ENCODE measurements at places on chromosomes 16 and 17. TPM values are rescaled to one million over a fixed set of nuclear protein-coding genes. Genes with fewer than 3 reads are reported as not detected.

DNA sequence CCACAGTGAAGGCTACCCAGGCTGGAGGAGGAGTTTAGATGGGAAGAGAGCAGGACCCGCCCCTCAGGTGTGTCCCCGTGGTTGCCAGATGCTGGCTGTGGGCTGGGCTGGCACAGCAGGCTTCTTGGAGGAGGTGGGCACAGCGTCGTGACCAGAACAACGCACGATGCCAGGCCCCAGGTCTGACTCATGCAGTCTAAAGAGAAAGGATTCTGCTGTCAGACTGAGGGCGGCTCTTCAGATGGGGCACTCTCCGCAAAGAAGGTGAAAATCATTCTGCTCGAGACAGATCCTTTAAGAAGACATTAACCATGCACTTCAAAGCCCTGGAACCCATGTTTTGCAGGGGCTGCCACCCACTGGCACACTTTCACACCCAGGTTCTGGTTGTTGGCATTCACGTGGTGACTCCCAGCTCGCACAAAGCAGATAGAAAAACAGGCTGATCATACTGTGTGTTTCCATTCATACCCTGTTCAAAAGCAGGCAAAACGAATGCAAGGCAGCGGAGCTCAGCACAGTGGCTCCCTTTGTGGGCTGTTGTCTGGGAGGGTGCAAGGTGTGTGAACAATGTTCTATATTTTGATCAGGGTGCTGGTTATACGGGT is 19.0 kb downstream of the CACNG4 start:
- no peak for DNase-seq

GRCh38 chr16:83005653-83006160 is 378.9 kb downstream of the CDH13 start:
- DNase-seq: no peak

GRCh38 chr16:72094266-72094610 is 591 bp downstream of the DHX38 start:
- DNase-seq: no peak

DNA sequence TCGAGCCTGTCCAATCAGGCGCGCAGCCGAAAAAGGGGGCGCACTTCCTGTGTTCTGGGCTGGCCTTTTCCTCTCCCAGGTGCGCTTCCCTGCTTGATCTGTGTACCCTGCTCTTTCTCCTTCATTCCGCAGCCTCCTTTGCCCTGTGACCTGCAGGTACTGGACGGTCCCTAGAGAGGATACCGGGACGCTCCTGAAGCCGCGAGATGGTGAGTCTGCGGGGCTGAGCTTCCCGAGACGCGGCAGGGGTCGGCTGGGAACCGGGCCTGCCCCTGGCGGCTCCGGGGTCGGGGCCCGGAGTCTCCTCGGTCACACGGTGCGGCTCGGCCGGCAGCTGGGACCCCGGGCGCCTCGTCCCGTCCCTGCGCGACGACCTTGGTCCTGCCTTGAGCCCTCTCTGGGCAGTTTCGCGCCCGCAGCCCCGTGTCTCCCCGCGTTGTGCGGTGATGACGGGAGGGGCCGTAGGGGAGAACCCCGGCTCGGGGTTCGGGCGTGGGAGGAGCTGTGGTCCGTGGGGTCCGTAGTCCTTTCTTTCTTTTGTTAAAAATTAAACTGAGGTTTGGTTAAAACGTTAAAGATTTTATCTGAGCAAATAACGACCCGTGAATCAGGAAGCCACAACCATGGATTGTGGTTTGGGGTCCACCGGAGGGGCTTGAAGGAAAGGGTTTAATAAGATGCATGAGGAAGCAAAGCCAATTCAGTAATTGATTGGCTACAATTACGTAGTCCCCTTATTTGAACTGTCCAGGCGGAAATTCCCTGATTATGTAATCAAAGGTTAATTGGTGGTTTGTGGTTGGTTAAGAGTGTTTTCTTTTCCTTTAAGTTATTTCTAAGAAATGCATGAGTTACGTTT is 172.8 kb upstream of the ZNF267 start:
- peak; percentile 89 for DNase-seq

Gene MYH8
- total RNA-seq: 4,616 TPM

Gene ITGB4
- 48.2 TPM for total RNA-seq

DNA sequence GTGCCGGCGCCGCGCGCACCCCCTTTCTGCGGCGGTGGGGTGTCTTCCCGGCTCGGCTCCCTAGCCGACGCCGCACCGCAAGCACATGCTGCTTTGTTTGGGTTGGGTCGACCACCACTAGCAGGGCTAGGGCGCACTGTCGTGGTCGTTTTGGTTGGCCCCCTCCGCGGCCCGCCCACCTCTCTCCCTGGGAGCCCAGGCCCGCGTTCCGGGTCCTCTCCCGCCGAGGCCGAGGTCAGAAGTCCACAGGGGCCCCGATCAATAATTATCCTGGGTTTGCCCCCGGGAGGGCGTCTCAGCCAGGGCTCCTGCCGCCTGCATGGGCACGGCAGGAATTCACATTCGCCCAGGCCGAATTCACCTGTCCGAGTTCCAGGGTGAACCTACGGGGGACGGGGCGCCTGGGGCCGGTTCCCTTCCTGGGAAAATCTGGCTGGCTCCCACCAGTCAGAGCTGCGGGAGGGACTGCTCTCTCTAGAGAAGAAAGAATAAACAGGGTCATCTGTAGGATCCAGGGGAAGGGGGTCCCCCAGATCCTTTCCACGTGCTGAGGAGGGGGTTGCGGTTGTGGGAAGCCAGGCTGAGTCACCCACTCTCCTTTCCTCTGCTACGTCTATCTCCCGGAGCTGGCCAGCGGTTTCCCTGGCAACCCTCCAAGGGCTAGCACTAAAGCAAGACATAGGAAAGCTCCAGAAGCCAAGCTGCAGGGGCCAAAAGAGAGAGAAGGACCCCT is 584 bp upstream of the STAT5B start:
- peak; percentile 56 for DNase-seq

- DNase-seq: peak; percentile 1
These were observed 232.3 kb downstream of the WWOX start for GRCh38 chr16:78331731-78332130.

Gene TOX3
- total RNA-seq: 0.31 TPM

DNA sequence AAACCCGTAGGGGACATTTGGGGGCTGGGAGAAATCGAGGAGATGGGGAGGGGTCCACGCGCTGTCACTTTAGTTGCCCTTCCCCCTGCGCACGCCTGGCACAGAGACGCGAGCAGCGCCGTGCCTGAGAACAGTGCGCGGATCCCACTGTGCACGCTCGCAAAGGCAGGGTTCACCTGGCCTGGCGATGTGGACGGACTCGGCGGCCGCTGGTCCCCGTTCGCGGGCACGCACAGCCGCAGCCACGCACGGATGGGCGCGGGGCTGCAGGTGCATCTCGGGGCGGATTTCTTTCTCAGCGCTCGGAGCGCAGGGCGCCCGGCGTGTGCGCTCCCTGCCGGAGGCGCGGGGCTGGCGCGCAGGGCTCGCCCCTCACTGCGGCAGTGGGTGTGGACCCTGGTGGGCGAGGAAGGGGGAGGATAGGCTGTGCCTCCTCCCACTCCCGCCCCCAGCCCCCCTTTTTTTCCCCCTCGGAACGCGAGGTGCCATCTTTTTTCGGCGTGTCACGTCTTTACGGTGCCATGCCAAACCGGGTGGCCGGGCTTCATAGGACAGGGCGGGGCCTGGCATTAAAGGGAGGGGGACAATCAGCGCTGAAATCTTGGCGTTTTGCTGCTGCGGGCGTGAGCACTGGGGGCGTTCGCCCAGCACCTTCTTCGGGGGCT is 1.1 kb downstream of the MAPT start:
- DNase-seq: peak; percentile 44

Gene RCVRN
- not detected for total RNA-seq

Gene KRT15
- 633 TPM for total RNA-seq

Gene BRIP1
- 6.5 TPM for total RNA-seq

- DNase-seq: peak; percentile 90
These were observed 5.5 kb upstream of the RHBDF2 start for GRCh38 chr17:76506408-76507345.

Gene HEATR9
- not detected for total RNA-seq

Gene C16orf92
- not detected for total RNA-seq

Gene MPV17L
- 14.8 TPM for total RNA-seq

GRCh38 chr16:1299868-1300203 is 9.6 kb upstream of the UBE2I start:
- DNase-seq: no peak

- no peak for DNase-seq
These were observed 22.1 kb upstream of the OSGIN1 start for GRCh38 chr16:83930730-83931500.

Gene CACNA1H
- total RNA-seq: 40.3 TPM

- no peak for DNase-seq
These were observed 17.4 kb downstream of the RPA1 start for GRCh38 chr17:1847191-1847590.

GRCh38 chr16:1723450-1724147 is 17.6 kb downstream of the MAPK8IP3 start:
- peak; percentile 47 for DNase-seq

Gene RNF227
- 12.5 TPM for total RNA-seq

DNA sequence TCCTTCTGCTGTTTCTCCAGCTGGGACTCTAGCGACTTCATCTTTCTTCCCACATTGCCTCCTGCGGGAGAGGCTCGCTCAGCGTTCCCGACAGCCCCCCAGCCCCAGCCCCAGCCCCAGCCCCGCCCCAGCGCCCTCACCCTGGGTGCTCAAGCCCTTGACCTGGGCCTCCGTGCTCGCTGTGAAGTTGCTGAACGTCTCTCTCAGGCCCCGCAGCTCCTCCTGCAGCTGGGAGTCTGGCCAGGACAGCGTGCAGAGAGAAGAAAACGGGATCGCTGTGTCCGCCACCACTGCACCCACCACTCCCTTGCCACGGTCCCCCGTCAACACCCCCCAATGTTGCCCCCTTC is 2.4 kb downstream of the ASGR1 start:
- peak; percentile 41 for DNase-seq

DNA sequence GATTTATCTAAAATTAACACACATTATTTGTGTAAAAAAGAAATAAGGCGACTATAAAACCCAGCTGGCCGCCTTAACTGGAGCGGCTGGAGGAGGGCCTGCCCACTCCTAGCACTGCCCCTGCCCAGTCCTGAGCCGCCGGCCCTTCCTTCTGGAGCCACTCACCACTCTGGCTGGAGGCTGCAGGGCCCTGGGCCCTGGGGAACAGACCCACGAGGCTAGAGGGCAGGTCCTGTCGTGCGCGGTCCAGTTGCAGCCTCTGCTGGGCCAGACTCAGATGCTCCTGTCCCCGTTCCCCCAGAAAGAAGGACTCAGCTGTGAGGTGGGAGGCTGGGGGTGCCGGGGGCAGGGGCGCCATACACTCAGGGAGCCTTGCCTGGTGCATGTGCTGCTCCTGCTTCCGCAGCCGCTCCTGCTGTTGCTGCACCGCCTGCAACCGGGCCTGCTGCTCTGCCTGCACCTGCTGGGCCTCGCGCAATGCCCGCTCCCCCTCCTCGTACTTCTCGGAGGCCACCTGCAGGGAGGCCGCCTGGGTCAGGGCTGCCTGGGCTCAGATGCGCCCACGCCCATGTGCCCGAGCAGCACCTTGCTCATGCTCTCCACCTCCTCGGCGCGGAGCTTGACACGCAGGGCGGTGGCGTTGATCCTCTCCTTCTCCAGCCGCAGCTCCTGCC is 9.0 kb upstream of the MRPL38 start:
- DNase-seq: no peak

Gene DNAH3
- 1.7 TPM for total RNA-seq

Gene SCN4A
- 46.2 TPM for total RNA-seq

- no peak for DNase-seq
These were observed 35.2 kb upstream of the CAPN15 start for GRCh38 chr16:492211-492875.

GRCh38 chr16:11619327-11619851 is 32.7 kb upstream of the LITAF start:
- DNase-seq: no peak

- peak; percentile 34 for DNase-seq
These were observed 152.6 kb downstream of the MAP2K6 start for GRCh38 chr17:69567130-69567529.
